ENCODE measurements at places on chromosomes 13 and 19. TPM values are rescaled to one million over a fixed set of nuclear protein-coding genes. Genes with fewer than 3 reads are reported as not detected.

CYP2A7 gene
- not detected for polyA plus RNA-seq

PIK3R2 gene
- polyA plus RNA-seq: 4.7 TPM

- no peak for DNase-seq
Measured at GRCh38 chr13:45594227-45594626, 21.3 kb downstream of the ERICH6B start.

- DNase-seq: no peak
Measured at GRCh38 chr13:36377826-36378468, 31.8 kb upstream of the SPART start.

DNA sequence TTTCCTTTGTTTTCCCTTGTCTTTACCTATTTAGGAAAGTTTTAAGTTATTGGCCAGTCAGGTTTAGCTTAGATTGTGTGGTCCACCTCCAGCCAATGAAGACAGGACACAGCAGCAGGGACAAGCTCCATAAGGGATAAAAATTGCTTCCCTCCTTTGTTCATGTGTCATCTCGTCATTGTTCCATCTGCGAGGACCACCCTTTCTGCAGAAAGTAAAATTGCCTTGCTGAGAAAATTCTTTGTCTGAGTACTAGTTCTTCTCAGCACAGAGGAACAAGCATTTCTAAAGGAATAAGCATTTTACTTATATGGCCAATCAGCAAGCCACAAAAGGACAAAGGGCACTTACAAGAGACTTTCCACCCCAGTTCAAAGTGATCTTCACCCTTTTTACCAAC, 11.4 kb downstream of the ZNF560 start:
- no peak for DNase-seq

CATSPERD gene
- polyA plus RNA-seq: not detected

ZNF99 gene
- polyA plus RNA-seq: under 0.01 TPM

COL4A1 gene
- 60.2 TPM for polyA plus RNA-seq

- no peak for DNase-seq
Measured at GRCh38 chr19:51127032-51127431, 2.3 kb downstream of the SIGLEC9 start.

DNA sequence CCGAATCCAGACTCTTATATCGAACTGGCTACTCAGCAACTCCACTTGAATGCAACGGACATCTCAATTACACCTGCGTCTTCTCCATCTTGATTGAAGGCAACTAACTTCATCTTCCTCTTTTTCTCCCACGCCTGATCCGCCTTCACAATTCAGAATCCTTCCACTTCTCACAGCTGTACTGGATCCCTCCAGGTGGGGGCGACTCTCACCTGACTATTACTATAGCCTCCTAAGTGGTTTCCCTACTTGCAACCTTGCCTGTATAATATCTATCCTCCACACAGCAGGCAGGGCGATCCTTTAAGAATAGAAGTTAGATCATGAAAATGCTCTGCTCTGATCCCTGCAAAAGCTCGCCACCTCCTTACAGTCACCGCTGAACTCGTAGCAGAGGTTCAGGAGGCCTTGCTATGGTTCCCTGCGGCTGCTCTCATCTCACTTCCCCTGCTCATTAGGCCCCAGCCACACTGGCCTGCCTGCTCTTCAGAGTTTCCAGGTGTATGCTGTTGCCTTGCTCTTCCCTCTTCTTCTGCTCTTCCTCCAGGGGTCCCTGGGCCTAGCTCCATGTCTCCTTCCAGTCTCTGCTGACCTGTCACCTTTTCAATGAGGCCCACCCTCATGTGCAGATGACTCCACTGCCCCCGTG, 31.9 kb downstream of the RFXAP start:
- DNase-seq: no peak

- DNase-seq: no peak
Measured at GRCh38 chr13:43086181-43086580, 62.8 kb downstream of the DNAJC15 start.

DNA sequence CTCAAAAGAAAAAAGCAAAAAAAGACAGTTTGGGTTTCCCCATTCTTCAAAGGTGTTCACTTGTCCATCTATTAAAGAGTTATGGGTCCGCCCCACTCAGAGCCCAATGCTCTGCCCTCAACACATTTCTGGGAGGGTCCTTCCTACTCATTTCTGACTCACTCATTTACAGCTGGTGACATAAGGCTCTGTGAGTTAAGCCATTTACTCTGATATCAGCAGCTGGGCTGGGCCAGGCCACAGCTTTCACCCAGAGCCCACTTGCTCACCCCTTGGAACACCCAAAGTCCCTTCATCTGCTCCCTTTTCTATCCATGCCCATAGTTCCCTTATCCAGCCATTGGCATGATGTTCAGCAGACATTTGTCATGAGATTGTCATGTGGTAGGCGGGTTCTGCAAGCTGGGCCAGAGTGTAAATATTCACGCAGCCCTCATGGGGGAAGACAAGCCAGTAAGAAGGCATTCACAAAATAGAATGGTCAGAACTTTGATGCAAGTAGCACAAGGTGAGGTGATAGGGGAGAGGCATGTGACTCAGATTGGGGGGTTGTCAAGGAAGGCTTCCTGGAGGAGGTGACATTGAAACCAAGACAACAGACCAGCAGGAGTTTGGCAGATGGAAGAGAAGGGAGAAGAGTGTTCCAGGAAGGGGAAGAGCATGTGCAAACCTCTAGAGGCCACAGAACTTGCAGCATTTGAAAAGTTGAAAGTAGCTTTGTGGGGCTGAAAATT, 5.9 kb downstream of the MAST1 start:
- DNase-seq: peak; percentile 10

GRCh38 chr13:39565036-39565949, 37.7 kb downstream of the LHFPL6 start:
- peak; percentile 16 for DNase-seq

GRCh38 chr19:5282901-5283300, 57.7 kb downstream of the PTPRS start:
- DNase-seq: peak; percentile 70

DNA sequence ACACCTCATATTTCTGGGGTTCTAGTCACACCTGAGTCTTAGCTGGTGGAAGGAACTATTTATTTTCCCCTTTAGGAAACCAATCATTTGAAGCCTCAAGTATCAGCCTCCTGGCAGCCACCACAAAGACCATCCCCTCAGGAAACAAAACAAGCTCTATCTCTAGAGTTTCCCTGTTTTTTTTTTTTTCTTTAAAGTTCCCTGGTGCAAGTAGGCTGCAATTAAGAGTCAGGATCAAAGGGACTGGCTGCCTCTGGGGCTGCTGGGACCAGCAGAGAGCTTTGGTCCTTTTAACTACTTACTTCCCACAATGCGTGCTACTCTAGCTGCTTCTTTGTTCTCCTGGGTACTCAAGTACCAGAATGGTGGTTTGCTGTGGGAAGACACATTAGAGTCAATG, 11.4 kb downstream of the MBNL2 start:
- no peak for DNase-seq

GRCh38 chr19:11377756-11378155, 3.3 kb downstream of the SWSAP1 start:
- no peak for DNase-seq

RPL21 gene
- 1,432 TPM for polyA plus RNA-seq

DNA sequence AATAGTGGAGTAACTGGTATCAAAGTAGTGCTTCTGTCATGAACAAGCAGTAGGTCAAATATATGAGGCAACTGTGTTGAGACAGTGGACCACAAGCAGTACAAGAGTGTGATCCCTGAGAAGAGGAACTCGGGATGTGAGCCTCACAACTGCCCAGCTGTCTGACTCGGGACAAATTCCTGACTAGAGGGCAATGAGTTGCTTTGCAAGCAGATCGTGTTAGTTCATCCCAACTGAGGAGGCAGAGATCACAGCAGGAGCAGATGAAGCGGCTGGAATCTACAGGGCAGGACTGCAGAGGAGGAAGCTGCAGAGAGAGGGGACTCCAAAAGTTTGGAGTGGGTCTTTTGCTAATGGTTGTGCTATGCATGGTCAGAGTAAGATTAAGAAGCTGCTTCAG, 741.1 kb downstream of the DIAPH3 start:
- no peak for DNase-seq

LIM2 gene
- polyA plus RNA-seq: not detected
